ENCODE measurements at places on chromosomes 13 and 19.

DNA sequence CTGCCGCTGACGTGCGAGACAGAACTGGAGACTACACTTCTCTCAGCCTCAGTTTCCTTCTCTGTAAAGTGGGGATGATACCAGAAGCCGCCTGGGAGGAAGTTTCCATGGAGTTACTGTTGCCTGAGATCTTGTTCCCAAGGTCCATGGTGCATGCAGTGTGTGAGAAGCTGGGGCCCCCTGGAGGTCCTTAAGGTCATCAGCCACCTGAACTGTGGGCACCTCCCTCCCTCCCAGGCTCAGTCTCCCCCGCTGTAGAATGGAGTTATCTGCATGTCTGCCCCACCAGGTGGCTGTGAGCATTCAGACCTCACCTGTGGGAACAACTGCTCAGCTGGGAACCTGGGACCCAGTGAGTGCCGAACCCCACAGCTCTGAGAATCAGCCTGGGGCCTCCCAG, 2.7 kb downstream of the CRX start:
- no peak for DNase-seq

DNA sequence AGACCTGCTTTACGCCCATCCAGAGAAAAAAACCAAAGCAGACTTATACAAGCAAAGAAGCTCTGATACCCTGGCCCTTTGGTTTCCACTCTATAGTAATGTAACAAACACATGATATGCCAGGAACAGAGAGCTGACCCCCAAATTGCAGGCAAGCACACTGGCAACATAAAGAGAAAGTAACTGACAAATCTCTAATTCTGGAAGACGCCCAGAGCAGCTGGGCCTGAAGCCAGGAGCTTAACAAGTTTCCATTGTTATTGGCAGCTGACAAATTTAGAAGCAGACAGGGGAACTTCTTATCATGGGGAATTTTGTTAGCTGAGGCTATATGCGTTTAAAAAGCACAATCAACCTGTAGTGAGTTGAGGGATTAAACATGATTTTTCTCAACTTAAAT, 158.0 kb downstream of the DLEU7 start:
- DNase-seq: no peak

DNA sequence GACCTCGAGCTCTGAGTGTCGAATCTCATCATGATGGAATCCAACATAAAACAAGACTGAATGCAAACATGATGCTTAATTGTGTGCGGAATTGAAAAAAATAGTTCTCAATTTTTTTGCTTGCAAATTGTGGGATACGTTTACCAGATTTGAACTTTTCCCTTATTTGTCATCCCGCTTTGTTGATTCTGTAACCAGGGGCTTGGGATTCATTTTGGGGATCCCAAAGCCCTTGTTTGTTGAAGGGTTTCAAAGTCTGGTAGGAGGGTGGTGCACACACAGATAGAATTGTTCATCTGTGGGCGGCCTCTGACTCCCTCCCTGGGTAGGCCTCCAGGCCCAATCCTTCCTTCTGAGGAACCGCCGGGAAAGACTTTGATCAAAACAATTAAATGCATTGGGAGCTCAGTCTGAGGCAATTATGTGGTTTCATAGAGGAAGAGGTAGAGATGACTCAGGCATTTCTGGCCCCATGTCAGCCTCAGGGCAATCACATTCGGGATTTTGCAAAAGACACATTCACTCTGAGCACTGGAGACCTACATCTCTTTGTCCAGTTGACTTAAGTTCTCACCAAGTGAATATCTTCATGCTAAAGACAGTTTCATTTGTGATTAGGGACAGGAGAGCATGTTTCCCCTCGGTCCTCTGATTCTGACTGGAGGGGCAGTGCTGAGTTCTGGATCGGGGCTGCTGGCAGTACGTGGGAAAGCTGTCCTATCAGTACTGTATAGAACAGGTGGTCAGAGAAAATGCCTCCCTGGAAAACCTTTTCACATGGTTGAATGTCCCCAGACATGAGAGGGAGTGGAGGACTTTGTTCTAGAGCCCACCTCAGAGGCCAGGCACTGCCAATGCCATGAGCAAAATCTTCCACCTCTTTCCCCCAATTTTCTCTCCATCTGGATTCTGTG, 27.8 kb upstream of the IGFL4 start:
- peak; percentile 81 for DNase-seq

DNA sequence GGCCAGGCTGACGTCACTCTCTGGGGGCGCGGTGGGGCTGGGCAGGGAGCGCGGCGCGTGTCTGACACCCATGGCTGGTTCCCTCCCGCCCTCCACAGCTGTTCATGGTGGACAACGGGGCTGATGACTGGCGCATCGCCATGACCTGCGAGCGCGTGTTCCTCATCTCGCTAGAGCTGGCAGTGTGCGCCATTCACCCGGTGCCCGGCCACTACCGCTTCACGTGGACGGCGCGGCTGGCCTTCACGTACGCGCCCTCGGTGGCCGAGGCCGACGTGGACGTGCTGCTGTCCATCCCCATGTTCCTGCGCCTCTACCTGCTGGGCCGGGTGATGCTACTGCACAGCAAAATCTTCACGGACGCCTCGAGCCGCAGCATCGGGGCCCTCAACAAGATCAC, 14.7 kb downstream of the KCNN1 start:
- DNase-seq: no peak

DNA sequence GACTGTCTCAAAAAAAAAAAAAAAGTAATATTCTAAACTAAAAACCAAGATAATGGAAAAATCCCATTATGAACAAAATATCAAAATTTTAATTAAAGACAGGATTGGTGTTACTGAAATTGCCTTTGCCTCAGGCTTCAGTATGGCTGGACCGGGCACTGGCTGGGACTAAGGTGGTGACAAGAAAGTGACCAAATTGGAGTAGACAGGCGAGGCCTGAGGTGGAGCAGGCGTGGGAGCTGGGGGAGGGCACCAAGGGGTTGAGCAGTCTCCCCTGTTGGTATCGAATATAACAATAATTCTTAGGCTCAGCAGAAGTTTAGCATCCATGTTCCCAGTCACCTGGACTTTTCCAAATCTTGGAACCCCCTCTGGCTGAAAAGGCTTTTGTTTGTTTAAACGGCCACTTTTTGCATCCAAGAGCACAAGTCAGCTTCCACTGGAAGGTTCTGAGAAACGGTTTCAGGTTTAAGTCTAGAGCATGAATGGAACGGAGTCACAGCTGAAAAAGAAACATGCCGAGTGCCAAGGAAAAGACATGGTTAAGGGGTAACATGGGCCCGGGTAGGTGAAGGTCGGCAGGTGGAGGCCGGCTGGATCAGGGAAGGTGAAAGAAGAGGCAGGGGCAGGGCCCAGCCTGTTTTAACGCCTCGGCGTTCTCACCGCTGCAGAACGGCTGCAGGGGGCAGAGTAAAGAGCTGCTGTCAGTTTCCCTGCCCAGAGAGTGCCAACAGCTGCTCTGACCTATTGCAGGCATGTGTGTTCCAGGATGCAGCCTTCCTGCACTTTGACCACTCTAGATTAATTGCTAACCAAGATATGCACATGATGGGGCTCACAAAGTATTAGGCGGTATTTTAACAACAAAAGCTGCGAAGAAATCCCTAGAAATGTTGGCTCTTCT, 104.4 kb downstream of the TM9SF2 start:
- peak; percentile 69 for DNase-seq

- DNase-seq: peak; percentile 25
Measured at GRCh38 chr19:14992780-14993179, 13.1 kb upstream of the SLC1A6 start.

DNA sequence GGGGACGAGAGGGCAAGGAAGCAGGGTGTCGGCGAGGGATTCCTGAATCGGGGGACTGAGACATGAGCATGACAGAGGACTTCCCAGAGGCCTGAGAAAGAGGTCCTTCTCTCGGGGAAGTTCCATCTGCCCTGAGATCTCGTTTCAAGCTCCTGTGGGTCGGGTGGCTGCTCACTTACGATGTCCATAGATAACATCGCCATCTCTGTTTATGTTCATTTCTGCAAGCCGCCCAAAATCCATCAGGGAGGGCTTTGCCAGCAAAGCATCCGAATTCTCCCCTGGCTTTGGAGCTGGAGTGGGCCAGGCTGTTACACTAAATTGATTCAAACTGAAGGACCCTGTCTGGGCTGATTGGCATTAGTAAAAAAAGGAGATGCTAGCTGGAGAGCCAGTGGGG, 5.9 kb downstream of the DMKN start:
- no peak for DNase-seq
